Brain microvascular endothelial cell (primary cell): ENCODE measurements at places on chromosomes 1 and 21.

- DNase-seq = no peak
Observed at GRCh38 chr1:216983823-216984222, 260.6 kb upstream of the ESRRG start.

DNA sequence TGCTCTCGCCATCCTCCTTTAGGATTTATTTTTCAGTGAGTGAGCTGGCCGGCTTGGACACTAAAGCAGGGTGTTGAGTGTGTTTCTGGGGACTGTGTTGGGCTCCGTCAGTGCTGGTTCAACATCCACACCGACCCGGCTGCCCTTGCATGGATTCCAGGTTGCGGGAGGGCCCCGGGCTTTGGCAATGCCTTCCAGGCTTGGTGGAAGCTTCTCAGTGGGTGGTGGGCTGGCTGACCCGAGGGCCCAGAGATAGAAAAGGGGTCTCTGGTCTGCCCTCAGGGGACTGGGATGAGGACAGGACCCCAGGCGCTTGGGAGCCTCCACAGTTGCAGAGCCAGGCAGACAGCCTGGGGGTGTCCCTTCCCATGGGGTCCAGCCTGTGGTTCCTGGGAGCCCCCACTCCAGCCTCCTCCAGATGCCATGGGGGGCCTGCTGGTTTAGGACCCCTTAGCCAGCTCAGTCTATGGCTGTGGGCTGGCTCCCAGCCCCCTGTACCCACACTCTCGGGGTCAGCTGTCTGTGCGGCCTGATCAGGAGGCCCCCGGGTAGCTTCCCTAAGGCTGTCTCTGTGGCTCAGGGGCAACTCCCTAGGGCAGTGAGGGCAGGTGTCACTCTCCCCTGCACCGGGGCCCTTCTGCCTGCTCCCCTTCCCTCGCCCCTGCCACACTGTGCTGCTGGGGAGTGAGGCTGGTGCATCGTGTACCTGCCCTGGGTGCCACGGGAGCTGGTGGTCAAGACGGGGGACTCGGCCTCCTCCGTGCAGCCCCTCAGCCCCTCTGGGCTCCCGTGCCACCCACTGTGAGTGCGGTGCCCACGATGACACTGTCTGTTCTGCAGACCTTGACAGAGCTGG is 16.5 kb downstream of the PDXK start:
- no peak for DNase-seq

DNA sequence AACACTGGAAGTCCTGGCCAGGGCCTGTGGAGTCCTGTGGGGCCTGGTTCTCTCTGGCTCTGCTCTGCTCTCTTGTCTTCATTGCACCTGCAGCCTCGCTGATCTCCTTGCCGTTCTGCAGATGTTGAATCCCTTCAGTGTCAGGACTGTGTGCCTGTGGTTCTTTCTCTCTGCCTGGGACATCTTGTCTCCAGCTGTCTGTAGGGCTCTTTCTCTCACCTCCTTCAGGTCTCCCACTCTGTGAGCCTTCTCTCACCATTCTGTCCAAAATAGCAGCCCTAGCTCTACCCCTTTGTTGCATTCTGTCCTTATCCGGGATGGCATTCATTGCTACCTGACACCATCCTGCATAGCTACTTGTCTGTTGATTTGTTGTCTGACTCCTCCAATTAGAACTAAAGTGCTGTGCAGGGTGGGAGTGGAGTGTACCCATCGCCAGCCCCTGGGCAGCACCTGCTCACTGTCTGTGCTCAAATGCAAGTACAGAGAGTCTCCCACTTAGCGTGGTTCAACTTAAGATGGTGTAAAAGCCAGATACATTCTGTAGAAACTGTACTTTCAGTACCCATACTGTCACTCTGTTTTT is 8.9 kb downstream of the PGBD2 start:
- DNase-seq = no peak

DNA sequence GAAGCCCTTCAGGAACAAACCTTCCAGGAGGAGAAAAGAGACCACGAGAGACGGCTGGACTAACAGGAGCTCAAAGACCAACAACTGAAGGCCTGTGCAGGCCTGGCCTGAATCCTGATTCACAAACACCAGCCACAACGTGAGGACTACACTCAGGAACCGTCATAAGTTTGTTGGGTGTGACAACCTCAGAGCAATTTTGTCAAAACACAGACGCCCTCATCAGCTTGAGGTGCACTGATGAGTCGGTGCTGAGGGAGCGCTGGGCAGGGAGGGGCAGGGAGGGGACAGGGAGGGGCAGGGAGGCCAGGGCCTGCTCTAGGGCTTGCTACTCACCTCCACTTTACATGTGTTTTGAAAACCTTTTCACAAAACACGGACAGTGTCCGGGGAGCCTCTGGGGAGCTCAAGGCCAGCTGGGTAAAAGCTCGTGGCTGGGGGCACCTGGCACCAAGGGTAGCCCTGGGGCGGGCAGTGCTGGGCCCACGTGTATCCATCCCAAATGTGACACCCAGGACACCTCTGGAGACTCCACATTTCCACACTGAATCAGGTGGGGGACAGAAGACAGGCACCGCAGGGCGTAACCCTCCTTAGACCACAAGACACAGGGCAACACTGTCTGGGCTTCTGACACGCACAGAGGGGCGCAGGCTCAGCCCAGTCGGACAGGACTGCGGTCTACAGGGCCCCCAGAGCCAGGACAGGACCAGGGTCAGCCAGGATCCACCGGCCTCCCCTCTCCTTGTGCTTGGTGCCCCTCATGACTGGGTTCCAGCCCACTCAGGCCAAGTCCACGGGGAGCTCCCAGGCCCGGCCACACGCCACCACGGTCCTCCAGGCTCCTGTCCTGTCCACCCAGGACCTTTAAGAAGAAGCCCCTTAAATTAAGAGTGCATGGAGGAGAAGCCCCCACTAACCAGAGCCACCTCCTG is 16.5 kb downstream of the LSS start:
- DNase-seq = no peak

DNA sequence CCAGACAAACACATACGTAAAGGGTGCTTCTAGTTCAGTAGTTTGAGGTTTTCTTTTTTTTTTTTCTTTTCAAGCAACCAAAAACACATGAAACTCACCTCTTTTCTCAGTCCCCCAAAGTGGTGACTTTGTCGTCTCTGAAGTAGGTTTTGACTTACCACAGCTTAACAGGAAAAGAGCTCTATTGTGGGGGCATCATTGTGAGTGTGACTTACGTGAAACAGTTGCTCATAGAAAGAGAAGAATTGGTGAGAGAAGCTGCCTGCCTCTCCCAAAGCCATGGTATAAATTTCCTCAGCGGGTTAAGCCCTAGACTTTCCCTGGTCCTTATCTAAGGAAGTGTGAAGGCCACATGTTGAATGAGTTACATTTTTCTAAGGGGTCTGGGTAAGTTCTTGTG is 11.9 kb downstream of the FASLG start:
- no peak for DNase-seq

DNA sequence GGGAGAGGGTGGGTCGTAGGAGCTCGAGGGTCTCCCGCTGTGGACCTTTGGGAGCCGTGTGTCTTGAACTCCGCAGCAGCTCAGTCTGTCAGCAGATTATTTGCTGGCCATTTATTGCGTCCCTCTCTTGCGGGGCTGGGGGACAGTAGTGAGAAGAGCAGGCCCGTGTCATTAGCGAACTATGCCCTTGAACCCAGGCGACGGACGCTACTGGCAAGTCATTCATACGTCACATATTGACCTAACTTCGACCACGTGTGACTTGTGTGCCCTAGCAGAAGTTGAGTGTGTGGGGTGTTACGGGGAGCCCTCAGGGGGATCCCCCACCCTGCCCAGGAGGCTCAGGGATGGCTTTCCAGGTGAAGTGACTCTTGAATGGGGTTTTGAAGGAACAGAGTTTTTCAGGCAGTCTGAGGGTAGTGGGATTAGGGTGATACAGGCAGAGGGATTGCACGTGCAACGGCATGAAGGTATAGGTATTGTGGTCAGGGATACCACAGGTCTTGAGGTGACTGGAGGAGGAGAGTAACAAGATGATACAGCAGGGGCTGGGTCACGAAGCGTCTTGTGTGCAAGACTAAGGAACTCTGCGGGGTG is 13.0 kb downstream of the RCC1 start:
- DNase-seq = no peak

DNA sequence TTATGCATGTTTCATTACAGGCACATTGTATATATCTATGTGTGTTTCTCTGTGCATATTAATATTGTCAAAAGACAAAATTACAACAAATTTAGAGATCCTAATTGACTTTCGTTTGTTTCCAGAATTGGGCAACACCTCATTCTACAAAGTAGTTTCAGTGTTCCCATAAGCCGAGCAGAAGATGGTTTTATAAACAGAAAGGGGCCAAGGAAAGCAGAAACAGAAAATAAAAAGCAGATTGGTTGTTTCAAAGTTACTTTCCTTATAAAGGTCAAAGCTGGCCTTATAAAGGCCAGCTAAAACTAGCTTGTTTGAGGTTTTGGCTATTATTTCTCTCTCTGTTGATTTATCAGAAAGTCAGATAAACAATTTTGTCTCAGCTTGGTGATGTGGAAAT is 116.2 kb upstream of the FGGY start:
- no peak for DNase-seq

GRCh38 chr1:24443241-24443656 is 27.6 kb downstream of the NIPAL3 start:
- no peak for DNase-seq

DNA sequence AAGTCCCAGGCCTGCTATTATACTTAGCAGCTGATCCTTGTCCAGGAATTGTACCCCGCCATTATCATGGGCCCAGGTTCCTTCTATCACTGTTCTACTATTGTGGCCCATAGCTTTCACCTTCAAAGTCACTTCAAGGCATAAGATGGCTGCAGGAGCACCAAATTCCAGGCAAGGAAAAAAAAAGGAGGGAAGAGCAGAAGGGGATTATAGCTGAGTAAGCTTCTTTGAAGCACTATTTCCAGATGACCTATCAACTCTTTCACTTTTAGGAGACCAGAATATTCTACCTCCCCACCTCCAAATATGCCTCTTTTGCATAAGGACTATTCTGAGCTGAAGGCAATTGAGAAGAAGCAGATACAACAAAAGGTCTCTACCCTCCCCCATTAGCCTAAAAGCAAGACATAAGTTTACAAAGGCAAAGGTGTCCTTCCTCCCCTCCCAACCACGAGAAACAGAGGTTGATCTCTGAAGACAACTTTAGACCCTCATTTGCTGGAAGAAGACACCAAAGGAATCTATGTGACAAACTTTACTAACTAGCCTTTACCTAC is 41.8 kb downstream of the PTAFR start:
- no peak for DNase-seq

- DNase-seq = peak; percentile 83
Observed at GRCh38 chr1:225694151-225694603, 41.3 kb upstream of the ENAH start.

DNA sequence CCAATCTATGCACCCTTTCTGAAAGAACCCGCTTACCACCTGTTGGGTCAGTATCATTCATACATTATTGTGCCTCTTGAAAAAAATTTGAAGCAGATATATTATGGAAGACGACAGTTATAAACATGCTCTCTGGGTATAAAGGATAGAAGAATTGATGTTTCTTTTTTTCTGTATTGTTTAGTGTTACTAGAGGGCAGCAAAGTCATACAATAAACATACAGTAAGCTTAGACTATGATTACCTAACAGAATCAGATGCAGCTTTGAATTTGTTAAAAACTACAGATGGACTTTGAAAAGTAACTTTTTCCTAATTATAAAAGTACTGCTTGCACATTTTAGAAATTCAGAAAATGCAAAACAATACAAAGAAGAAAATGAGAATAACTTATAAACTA is 11.1 kb upstream of the PAXBP1 start:
- DNase-seq = no peak

DNA sequence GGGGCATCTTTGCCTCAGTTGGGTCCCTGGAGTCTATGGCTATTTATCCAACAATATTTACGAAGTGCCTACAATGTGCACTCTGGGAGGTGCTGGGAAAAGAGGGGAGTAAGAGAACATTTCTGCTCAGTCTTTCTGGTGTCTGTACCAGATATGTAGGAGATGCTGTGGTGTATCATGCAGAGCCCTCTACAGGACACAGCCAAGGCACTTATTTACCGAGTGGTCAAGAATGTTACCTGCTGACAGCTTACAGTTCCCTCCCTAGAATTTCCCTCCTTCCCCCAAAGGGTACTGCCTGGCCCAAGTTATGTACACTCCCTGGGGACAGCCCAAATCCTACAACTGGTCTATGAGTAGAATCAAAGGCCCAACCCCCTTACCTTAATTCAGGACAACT is 177.7 kb downstream of the C1orf94 start:
- no peak for DNase-seq

DNA sequence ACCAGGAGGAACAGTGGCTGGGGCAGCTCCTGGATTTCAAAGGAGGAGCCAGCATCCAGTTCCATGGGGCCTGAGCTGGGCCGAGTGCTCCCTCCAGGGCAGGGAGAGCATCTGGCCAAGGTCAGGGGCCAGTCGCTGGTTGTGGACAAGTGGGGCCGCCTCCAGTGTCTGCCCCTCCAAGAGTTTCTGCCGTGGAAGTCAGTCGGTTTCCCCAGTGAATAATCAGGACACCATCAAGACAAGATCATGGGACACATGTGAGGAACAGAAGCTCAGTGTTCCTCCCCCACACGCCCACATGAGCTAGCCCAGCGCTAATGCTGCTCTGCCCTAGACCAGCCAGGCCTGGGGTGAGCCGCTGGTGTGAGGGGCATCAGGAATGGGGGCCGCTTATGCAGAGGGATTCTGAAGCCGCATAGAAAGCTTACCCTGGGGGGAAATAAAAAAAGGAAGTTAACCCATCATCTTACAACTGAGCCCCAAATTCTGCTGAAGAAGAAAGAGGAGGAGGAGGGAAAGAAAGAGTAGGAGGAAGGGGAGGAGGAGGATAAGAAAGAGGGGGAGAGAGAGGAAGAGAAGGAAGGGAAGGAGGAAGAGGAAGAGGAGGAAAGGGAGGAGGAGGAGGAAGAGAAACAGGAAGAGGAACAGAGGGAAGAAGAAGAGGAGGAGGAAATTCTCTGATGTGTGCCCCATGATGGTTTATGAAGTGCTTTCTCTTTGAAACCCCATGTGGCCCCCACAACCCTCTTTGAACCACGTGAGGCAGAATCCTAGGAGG is 198.4 kb downstream of the MATN1 start:
- no peak for DNase-seq

GRCh38 chr1:45304311-45305081 is 22.2 kb upstream of the HPDL start:
- no peak for DNase-seq

- DNase-seq = no peak
Observed at GRCh38 chr21:45766501-45766900, 123.0 kb downstream of the PCBP3 start.

DNA sequence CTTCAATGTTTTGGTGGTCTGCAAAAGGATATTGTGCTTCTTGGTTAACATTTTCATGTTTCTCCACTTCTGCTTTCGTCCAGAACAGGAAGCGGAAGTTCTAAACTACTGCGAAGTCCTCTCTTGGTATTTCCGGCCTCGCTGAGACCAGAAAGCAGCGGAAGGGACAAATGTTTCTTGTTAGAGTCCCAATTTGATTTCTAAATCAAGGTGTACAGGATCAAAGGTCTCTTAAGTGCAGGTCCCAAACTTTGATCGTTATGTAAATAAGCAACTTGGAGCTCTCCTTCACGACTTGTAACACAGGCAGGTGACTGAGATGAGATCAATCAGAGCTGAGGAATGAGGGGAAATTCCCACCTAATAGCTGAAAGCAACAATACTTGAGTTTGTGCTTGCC is 40.1 kb upstream of the HMCN1 start:
- peak; percentile 9 for DNase-seq
